Karpas-422 (cell line): ENCODE measurements at places on chromosomes 16 and 17. TPM values are rescaled to one million over a fixed set of nuclear protein-coding genes. Genes with fewer than 3 reads are reported as not detected.

DNA sequence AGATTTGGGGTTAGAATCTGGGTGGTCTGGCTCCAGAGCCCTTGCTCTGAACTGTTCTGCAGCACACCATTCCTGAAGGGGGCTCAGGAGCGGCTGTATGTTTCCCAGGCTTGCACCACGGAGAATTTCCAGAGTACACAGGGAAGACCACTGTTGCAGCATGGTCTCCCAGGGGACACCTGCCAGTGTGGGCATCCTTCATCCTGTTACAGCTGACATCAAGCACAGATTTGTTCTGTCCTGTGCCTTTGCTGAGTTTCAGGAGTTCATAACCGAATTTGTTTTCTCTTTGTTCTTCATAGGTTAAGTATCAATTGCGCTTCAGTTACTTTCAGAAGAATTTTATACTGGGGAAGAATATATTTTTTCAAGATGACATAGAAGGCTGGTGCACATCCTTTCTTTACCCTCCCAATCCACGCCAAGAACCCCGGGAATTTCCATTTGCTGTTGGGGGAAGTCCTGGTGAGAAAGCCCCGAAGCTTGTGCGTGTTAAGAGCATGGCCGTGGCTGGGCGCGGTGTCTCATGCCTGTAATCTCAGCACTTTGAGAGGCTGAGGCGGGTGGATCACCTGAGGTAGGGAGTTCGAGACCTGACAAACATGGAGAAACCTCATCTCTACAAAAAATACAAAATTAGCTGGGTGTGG lies 26.3 kb upstream of the ABCA3 start:
- H3K4me3 ChIP-seq = no peak overlapping the region
- H3K36me3 ChIP-seq = no peaks in the 10 kb centered on the region
- no peaks in the 10 kb centered on the region for H3K27me3 ChIP-seq

DNA sequence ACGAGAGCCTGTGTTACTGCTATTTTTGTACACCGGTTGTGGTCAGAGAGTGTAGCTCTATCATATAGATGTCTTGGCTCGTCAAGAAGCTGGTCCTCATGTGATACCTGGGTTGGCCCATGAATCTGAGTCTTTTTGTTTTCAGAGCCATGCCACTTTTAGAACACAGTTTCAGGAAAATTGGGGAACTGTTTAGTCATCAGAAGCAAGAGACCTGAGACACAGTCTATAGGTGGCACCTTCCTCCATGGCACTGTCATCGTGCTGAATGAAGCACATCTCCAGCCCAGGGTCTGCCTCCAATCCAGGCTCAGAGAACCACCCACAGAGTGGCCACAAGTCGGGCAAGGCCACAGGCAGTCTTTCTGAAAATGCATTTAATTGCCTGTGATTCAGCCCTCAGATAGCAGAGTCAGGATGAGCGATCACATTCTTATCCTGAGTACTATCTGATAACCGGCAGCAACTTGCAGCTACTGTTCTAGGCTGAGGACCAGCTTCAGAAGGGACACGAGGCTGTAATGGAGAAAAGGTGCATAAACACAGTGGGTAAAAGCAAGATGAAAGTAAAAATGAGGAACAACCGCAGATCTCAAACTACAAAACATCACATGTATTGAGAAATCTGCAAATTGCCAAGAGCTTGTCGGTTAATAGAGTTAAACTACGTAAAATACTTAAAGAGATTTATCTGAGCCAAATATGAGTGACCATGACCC lies 14.2 kb upstream of the HAPSTR1 start:
- peaks cover 17% of the 10 kb centered on the region for H3K4me1 ChIP-seq
- H3K36me3 ChIP-seq = no peaks in the 10 kb centered on the region
- no peak for DNase-seq

DNA sequence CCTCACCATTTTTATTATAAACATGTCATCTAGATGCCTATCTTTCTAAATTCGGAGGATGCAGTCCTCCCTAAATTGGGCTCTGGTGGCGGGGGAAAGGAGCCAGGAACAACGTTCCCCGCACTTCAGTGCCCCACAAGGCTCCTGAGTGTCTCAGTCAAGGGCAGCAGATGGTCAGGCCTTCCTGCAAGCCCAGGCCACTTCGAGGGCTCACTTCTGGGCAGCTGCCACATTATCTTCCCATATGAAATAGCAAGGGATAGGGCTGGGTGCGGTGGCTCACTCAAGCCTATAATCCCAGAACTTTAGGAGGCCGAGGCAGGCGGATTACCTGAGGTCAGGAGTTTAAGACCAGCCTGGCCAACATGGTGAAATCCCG lies 32.3 kb downstream of the FBXO31 start:
- no peaks in the 10 kb centered on the region for H3K4me1 ChIP-seq
- no peaks in the 10 kb centered on the region for H3K27me3 ChIP-seq
- no peaks in the 10 kb centered on the region; the same call in 1 of the 2 replicates for H3K36me3 ChIP-seq

- H3K4me1 ChIP-seq = no peaks in the 10 kb centered on the region
- no peaks in the 10 kb centered on the region for H3K36me3 ChIP-seq
- no peak overlapping the region for H3K4me3 ChIP-seq
- no peak overlapping the region for H3K27ac ChIP-seq
- H3K27me3 ChIP-seq = no peaks in the 10 kb centered on the region
Observed at GRCh38 chr17:45345554-45346215, 28.9 kb upstream of the MAP3K14 start.

DNA sequence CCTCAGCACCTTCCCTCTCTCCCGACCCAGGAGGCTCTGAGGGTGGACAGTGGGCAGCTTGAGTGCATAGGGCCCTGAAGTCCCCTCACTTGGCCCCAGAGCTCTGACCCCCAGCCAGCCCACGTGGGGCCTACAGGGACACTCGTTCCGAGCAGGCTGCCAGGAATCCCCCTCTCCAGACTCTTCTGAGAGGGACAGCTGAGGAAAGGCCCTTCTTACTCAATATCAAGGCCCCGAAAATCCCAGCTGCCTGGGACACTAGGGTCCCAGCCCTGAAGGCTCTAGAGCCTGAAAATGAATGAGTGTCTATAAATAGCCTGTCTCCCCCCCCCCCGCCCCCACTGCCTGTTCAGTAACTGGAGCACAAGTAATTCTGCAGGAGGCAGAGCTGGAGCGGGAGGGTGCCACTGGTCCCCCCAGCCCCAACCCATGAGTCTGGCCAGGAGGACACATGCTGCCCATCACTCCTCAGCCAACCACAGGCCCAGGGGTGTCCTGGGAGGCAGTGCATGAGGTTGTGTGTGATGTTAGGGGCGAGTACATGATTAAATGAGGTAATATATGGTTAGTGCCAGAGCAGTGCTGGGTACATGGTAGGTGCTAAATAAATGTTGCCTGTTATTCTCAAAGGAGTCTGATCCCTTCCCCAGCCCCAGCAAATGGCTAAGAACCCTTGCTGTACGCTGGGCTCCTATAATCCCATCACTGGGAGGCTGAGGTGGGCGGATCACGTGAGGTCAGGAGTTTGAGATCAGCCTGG lies 11.6 kb downstream of the ADAM11 start:
- DNase-seq = no peak
- peaks cover 9% of the 10 kb centered on the region for H3K4me1 ChIP-seq
- H3K4me3 ChIP-seq = no peak overlapping the region
- H3K36me3 ChIP-seq = no peaks in the 10 kb centered on the region
- H3K27ac ChIP-seq = no peak overlapping the region

GRCh38 chr17:8843344-8843743 lies 24.1 kb downstream of the PIK3R6 start:
- H3K4me1 ChIP-seq = no peaks in the 10 kb centered on the region
- no peak overlapping the region for H3K27ac ChIP-seq
- H3K36me3 ChIP-seq = no peaks in the 10 kb centered on the region

GRCh38 chr17:41710472-41711090 lies 1.6 kb upstream of the GAST start:
- H3K36me3 ChIP-seq = no peaks in the 10 kb centered on the region
- H3K27me3 ChIP-seq = no peaks in the 10 kb centered on the region
- no peak for DNase-seq
- no peak overlapping the region for H3K27ac ChIP-seq
- no peak overlapping the region for H3K4me3 ChIP-seq
- H3K4me1 ChIP-seq = no peaks in the 10 kb centered on the region

DNA sequence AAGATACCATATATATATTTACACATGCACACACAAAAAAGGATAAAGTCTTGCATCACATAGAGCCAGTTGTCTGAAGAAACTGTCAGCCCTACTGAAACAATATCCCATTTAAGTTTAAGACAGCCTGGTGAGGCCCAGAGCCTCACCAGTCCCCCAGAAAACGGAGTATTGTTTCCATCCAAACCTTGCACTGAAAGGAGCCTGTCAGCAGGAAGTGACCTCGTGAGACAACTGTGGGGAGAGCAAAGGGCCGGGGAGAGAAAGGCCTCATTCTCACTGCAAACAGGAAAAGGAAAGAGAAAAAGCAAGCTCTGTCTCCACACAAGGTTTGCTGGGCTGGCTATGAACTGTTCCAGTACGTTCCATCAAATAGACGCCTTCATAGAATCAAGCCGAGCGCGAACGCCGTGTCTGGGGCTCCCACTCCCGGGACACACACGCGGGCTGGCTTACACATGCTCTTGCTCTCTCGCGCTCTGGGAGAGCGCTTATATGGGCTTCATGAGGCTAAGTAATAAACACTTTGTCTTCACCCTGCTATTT lies 44.4 kb upstream of the ZFHX3 start:
- H3K4me3 ChIP-seq = no peak overlapping the region
- DNase-seq = no peak
- H3K4me1 ChIP-seq = no peaks in the 10 kb centered on the region
- no peaks in the 10 kb centered on the region for H3K27me3 ChIP-seq

The C16orf86 gene
- total RNA-seq = 13.8 and 18.4 TPM in 2 replicates

The KRT13 gene
- total RNA-seq = not detected in 2 replicates
